Ovary (tissue), 10 donors: ENCODE measurements at places on chromosomes 6 and 20. TPM values are rescaled to one million over a fixed set of nuclear protein-coding genes. Genes with fewer than 3 reads are reported as not detected.
A peak's percentile ranks its signal among the peaks of the same experiment; 100 is the strongest.

- H3K4me3 ChIP-seq = no peak overlapping the region
- peak; percentile 25 for DNase-seq
- no peak overlapping the region for H3K27ac ChIP-seq
- no peaks in the 10 kb centered on the region for H3K27me3 ChIP-seq
Measured at GRCh38 chr6:166477647-166478365, 95.1 kb upstream of the MPC1 start.

Gene TBCC
- total RNA-seq = 15.2 TPM

GRCh38 chr6:151502499-151502898 is 8.7 kb downstream of the CCDC170 start:
- H3K27me3 ChIP-seq = no peaks in the 10 kb centered on the region
- no peak overlapping the region for H3K4me3 ChIP-seq
- no peak for DNase-seq
- H3K27ac ChIP-seq = no peak overlapping the region
- no peaks in the 10 kb centered on the region for H3K36me3 ChIP-seq
- H3K4me1 ChIP-seq = no peaks in the 10 kb centered on the region

DNA sequence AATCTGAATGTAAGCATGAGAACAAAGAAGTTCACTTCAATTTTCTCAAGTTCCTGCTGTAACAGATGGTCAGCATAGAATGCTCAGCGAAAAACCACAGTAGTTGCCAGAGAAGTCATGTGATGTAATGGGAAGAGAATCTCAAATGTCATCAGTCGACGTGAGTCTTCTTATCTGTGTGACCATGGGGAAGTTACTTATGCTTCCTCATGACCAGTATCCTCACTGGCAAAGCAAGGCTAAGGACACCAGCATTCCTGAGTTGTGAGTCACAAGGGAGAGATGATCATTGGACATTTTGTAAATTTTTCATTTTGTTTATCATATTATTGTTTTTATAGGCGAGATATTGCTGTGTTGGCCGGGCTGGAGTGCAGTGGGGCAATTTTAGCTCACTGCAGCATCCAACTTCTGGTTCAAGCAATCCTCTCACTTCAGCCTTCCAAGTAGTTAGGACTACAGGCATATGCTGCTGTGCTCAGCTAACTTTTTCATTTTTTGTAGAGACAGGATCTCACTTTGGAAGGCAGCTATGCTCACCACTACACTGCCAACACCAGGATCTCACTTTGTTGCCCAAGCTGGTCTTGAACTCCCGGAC is 21.9 kb downstream of the SGK1 start:
- no peak overlapping the region for H3K4me3 ChIP-seq
- H3K4me1 ChIP-seq = peaks cover 27% of the 10 kb centered on the region
- H3K36me3 ChIP-seq = no peaks in the 10 kb centered on the region
- H3K27me3 ChIP-seq = no peaks in the 10 kb centered on the region
